ENCODE measurements at places on chromosomes 3 and 15. TPM values are rescaled to one million over a fixed set of nuclear protein-coding genes. Genes with fewer than 3 reads are reported as not detected.

The OIP5 gene
- total RNA-seq, result 1.1 TPM

The SLC24A1 gene
- total RNA-seq, result 5.0 TPM

DNA sequence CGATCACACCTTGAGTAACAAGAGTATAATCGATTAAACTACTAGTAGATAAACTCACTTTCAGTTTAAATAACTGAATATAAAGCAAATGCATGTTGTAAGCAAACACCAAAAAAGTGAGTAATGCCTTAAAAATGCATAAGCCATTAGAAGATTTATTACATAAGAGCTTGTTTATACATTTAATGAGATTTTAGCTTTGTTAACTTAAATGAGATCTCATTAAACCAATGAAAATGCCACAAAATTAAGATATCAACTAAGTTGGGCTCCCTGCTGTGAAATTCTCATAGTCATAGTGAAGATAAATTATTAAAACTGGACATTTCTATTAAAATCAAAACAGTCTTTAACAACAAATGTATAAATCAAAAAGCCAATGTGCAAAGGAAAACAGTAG is 701.2 kb downstream of the NLGN1 start:
- DNase-seq, result no peak
- H3K4me3 ChIP-seq, result no peak overlapping the region
- no peaks in the 10 kb centered on the region for H3K4me1 ChIP-seq
- H3K27me3 ChIP-seq, result no peaks in the 10 kb centered on the region
- no peaks in the 10 kb centered on the region for H3K36me3 ChIP-seq
- no peak overlapping the region for H3K27ac ChIP-seq

- no peaks in the 10 kb centered on the region for H3K27me3 ChIP-seq
- no peaks in the 10 kb centered on the region for H3K36me3 ChIP-seq
- H3K4me3 ChIP-seq, result no peak overlapping the region
- H3K27ac ChIP-seq, result no peak overlapping the region
- no peaks in the 10 kb centered on the region for H3K4me1 ChIP-seq
Observed at GRCh38 chr3:60079076-60079475, 1029.3 kb upstream of the CFAP20DC start.

- H3K36me3 ChIP-seq, result no peaks in the 10 kb centered on the region
- H3K4me3 ChIP-seq, result no peak overlapping the region
- H3K4me1 ChIP-seq, result no peaks in the 10 kb centered on the region
Observed at GRCh38 chr3:133892541-133893231, 3.0 kb downstream of the RAB6B start.

- H3K4me3 ChIP-seq, result no peak overlapping the region
- H3K36me3 ChIP-seq, result no peaks in the 10 kb centered on the region
- no peaks in the 10 kb centered on the region for H3K27me3 ChIP-seq
- H3K4me1 ChIP-seq, result no peaks in the 10 kb centered on the region
- H3K27ac ChIP-seq, result no peak overlapping the region
Observed at GRCh38 chr15:95501865-95502264, 828.6 kb upstream of the NR2F2 start.

DNA sequence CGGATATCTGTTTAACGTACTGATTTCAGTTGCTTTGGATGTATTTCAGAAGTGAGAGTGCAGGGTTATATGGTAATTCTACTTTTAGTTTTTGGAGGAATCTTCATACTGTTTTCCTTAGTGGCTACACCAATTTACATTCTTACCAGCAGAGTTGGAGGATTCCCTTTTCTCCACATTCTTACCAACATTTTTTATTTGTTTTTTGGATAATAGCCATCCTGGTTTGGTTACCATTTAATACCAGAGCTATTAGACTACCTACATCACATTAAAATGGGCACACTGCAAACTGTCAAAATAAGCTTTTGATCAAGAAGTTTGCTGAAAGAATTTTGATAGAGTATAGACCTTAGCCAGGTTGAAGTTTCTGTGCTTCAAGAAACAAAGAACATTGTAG is 217.2 kb upstream of the CFAP20DC start:
- no peaks in the 10 kb centered on the region for H3K4me1 ChIP-seq
- no peak overlapping the region for H3K27ac ChIP-seq
- no peak for DNase-seq
- H3K27me3 ChIP-seq, result no peaks in the 10 kb centered on the region
- H3K36me3 ChIP-seq, result no peaks in the 10 kb centered on the region

- peak overlapping the region; percentile 82 for H3K27ac ChIP-seq
- DNase-seq, result no peak
Observed at GRCh38 chr15:60391722-60392315, 6.0 kb downstream of the ANXA2 start.

GRCh38 chr3:21435871-21436270 is 315.1 kb downstream of the ZNF385D start:
- H3K27ac ChIP-seq, result no peak overlapping the region
- H3K36me3 ChIP-seq, result no peaks in the 10 kb centered on the region
- no peaks in the 10 kb centered on the region for H3K4me1 ChIP-seq
- H3K27me3 ChIP-seq, result no peaks in the 10 kb centered on the region
- H3K4me3 ChIP-seq, result no peak overlapping the region
